ENCODE measurements at places on chromosomes 2 and 18. TPM values are rescaled to one million over a fixed set of nuclear protein-coding genes. Genes with fewer than 3 reads are reported as not detected.

Gene GAL3ST2
- total RNA-seq = not detected

Gene POTEI
- not detected for total RNA-seq

Gene CDH2
- total RNA-seq = 370 TPM

GRCh38 chr18:41745166-41746049 lies 209.6 kb upstream of the PIK3C3 start:
- H3K27me3 ChIP-seq = no peaks in the 10 kb centered on the region
- H3K4me3 ChIP-seq = no peak overlapping the region
- DNase-seq = peak; percentile 16

GRCh38 chr2:40654346-40654745 lies 202.5 kb upstream of the SLC8A1 start:
- no peak overlapping the region for H3K27ac ChIP-seq
- no peak for DNase-seq
- H3K4me3 ChIP-seq = no peak overlapping the region
- H3K36me3 ChIP-seq = no peaks in the 10 kb centered on the region

- H3K27ac ChIP-seq = no peak overlapping the region
- H3K4me3 ChIP-seq = no peak overlapping the region
- H3K36me3 ChIP-seq = no peaks in the 10 kb centered on the region
These were observed 451.4 kb upstream of the SLC14A2 start for GRCh38 chr18:45163871-45164270.

GRCh38 chr2:20654535-20654813 lies 3.6 kb upstream of the HS1BP3 start:
- no peaks in the 10 kb centered on the region for H3K36me3 ChIP-seq
- no peak overlapping the region for H3K4me3 ChIP-seq
- no peak overlapping the region for H3K27ac ChIP-seq
- no peak for DNase-seq

DNA sequence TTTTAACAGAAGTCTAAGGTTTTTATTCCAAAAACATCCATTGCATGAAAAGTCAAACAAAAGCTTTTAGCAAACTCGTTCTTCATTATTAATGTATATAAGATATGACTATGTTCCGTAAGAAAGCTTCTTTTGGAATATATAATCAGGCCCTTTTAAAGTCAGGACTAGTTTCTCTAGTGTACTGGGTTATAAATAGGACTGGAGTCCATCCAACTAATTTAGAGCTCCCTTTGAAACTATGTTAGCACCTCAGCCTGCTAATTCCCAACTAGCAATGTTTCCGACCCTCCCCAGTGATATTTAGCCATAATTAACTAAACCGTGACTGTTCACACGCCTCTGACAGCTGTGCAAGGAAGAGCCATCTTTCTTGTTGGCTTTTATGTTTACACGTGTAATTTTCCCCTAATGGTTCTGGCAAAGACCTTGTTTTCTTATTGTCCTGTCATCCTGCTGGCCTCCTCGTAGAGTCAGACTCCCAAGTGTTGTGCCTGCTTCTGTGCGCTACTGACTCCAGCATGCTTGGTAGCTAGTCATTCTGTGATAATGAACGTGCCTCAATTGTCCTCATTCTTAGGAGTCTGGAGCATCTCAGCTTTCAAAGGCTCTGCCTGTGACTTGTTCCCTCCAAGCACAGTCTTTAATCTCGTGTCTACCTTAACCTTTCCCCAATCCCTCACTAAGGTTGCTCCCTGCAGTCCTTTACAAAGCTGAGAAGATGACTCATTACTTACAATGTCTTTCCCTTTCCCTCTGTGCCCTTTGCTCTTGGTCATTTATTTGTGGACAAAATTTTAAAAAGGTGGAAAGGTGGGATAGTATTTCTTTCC lies 172.2 kb upstream of the RASGRP3 start:
- no peaks in the 10 kb centered on the region for H3K27me3 ChIP-seq
- peaks cover 11% of the 10 kb centered on the region for H3K4me1 ChIP-seq
- no peak for DNase-seq
- H3K27ac ChIP-seq = peak overlapping the region; percentile 60
- no peak overlapping the region for H3K4me3 ChIP-seq
- peaks cover 30% of the 10 kb centered on the region for H3K36me3 ChIP-seq

GRCh38 chr18:71398531-71398930 lies 1109.7 kb downstream of the SOCS6 start:
- H3K36me3 ChIP-seq = no peaks in the 10 kb centered on the region
- H3K4me1 ChIP-seq = no peaks in the 10 kb centered on the region
- no peak overlapping the region for H3K27ac ChIP-seq
- no peak overlapping the region for H3K4me3 ChIP-seq

DNA sequence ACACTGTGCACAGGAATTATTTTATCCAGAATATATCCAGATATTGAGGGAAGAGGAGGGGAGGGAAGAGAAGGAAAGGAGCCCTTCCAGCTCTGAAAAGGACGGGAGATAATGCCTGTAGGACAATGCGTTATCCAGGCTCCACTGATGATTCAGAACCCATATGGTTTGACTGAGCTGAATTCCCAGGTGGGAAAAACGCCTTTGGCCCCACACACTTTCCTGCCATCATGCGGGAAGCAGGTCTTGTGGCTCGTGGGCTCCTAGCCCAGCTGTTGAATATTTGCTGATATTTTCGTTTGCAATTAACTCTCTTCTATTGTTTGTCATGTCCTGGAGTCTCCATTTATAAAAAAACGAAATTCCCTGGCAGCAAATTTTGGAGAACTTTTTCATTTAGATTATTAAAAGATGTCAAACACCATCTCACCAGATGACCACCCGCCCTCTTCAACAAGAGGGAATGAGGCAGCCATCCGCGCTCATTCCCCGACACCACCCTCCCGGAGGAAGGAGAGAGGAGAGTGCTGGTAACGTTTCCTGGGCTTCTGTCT lies 8.9 kb downstream of the COL6A3 start:
- H3K4me3 ChIP-seq = peak overlapping the region; percentile 3
- peaks cover 68% of the 10 kb centered on the region for H3K4me1 ChIP-seq
- H3K27ac ChIP-seq = peak overlapping the region; percentile 82
- DNase-seq = no peak
- H3K36me3 ChIP-seq = no peaks in the 10 kb centered on the region

DNA sequence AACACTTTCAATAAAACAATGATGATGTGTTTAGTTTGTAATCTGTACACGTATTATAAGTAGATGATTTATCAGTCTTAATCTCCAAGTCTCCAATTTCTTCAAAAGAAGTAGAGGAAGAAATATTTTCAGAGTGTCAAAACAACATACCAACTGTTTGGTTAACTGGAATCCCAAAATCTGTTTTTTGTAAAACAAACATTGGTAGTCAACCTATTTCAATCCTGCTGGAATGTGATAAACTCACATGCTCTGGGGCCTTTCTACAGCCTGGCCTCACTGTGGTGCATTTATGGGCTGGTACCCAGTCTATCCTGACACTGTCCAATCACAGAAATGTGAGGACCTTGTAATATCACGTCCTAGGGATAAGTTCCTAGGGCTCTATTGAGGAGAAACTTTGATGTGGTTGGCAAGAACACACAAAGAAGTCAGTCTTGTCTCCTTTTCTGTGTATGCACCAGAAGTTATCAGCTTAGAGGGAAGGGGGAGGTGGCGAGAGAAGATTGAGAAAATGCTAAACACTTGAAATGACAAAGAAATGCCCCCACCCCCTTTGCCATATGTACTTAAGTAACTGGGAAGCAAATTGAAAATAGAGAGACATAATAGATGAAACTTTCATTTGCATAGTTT lies 47.2 kb downstream of the PRKRA start:
- no peaks in the 10 kb centered on the region for H3K27me3 ChIP-seq
- DNase-seq = no peak
- H3K27ac ChIP-seq = no peak overlapping the region
- H3K36me3 ChIP-seq = no peaks in the 10 kb centered on the region

- no peaks in the 10 kb centered on the region for H3K4me1 ChIP-seq
- no peaks in the 10 kb centered on the region for H3K36me3 ChIP-seq
- no peak for DNase-seq
- no peak overlapping the region for H3K27ac ChIP-seq
- H3K4me3 ChIP-seq = no peak overlapping the region
These were observed 289.0 kb downstream of the C1D start for GRCh38 chr2:67773851-67774250.

- H3K27ac ChIP-seq = no peak overlapping the region
- no peak overlapping the region for H3K4me3 ChIP-seq
- H3K4me1 ChIP-seq = no peaks in the 10 kb centered on the region
- no peaks in the 10 kb centered on the region for H3K27me3 ChIP-seq
These were observed 9.2 kb upstream of the TMEM247 start for GRCh38 chr2:46470114-46470628.

- no peaks in the 10 kb centered on the region for H3K4me1 ChIP-seq
- no peaks in the 10 kb centered on the region for H3K36me3 ChIP-seq
- no peak overlapping the region for H3K4me3 ChIP-seq
- H3K27ac ChIP-seq = no peak overlapping the region
These were observed 5.1 kb downstream of the SP140 start for GRCh38 chr2:230230496-230231200.

All from left ventricle myocardium inferior (tissue), 1 donor.